ENCODE measurements at places on chromosomes 12 and 14. TPM values are rescaled to one million over a fixed set of nuclear protein-coding genes. Genes with fewer than 3 reads are reported as not detected.

PLEKHD1 gene
- under 0.01 TPM for total RNA-seq

GPR84 gene
- 0.44 TPM for total RNA-seq

KCNJ8 gene
- total RNA-seq = 19.2 TPM

TEX52 gene
- total RNA-seq = not detected

MANSC1 gene
- total RNA-seq = 24.9 TPM

MYO1H gene
- total RNA-seq = under 0.01 TPM

- DNase-seq = no peak
These were observed 13.9 kb upstream of the TNFRSF1A start for GRCh38 chr12:6355491-6356373.

- no peak for DNase-seq
These were observed 18.2 kb upstream of the RD3L start for GRCh38 chr14:103960457-103961055.

- no peak for DNase-seq
These were observed 47.7 kb downstream of the B4GALNT3 start for GRCh38 chr12:507391-507796.

GRCh38 chr12:131609762-131610161, 101.1 kb upstream of the SFSWAP start:
- no peak for DNase-seq

DNA sequence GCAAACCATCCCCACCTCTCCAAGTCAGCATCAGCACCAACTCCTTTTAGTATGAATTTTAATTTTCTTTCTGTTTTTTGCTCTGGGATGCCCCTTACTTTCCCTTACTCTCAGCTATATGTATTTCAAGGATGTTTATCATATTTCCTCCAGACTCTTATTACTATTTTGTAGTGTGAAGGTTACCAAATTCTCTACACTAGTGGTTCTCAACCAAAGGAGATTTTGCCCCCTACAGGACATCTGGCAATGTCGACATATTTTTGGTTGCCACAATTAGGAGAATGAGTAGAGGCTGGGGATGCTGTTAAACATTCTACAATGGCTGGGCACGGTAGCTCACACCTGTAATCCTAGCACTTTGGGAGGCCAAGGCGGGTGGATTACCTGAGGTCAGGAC, 29.1 kb upstream of the SOS2 start:
- no peak for DNase-seq

GRCh38 chr12:34219046-34219770, 196.9 kb downstream of the ALG10 start:
- DNase-seq = no peak

GRCh38 chr12:51622564-51622963, 31.5 kb downstream of the SCN8A start:
- DNase-seq = no peak

DNA sequence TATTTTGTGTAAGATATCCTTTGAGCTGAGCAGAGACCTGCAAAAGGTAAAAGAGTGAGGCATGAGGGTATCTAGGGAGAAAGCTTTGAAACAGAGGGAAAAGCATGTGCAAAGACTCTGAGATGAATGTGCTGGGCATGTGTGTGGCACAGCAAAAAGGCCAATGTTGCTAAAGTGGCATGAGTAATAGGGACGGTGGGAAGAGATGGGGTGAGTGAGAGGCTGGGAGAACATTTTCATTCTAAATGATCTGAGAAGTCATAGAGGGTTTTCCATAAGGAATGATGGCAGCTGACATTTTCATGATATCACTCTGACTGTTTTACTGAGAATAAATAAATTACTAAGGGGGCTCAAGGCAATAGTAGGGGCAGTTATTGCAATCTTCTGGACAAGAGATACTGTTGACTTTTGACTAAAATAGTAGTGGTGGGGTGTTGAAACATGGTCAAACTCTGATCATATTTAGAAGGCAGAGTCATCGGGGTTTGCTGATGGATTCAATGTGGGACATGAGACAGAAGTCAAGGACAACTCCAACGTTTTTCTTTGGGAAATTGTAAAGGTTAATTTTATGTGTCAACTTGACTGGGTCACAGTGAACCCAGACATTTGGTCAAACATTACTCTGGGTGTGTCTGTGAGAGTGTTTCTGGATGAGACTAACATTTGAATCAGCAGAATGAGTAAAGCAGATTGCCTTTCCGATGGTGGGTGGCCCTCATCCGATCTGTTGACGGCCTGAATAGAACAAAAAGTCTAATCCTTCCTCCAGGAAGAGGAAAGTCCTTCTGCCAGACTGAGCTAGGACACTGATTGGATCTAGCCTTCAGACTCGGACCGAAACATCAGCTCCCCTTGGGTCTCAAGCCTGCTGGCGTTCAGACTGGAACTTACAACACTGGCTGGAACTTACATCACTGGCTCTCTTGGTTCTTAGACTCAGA, 193.9 kb upstream of the PLXNC1 start:
- no peak for DNase-seq

DNA sequence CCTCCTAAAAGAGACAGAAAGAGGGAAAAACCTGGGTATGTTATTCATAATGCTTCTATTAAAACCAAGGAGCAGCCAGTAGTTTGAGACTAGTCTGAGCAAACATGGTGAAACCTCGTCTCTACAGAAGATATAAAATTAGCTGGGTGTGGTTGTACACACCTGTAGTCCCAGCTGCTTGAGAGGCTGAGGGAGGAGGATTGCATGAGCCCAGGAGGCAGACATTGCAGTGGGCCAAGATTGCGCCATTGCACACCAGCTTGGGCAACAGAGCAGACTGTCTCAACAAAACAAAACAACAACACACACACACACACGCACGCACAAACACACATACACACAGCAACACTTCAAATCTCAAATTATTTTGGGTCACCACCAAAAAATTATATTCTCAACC, 27.8 kb downstream of the HECTD4 start:
- DNase-seq = no peak

- DNase-seq = no peak
These were observed 5.2 kb downstream of the MUCL1 start for GRCh38 chr12:54859502-54859901.

- DNase-seq = no peak
These were observed 125.4 kb downstream of the CAND1 start for GRCh38 chr12:67394550-67394949.

DNA sequence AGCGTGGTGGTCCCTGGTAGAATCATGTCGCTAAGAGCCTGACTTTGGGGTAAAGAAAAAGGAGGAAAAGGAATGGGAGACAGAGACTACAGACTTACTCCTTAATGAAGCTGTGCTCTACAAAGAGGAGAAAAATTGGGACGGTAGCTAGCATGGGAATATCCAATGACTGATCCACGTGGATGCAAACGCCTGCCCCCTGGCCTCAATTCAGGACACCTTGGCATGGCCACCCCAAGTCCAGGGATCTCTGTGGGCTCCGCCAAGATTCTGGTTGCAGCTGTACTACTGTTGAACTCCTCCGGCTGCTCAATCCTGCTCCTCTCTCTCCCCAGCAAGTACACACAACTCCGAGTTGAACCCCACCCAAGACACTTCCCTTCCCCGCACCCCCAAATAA, 70.5 kb upstream of the DIO3 start:
- no peak for DNase-seq

- no peak for DNase-seq
These were observed 1.1 kb downstream of the INHBE start for GRCh38 chr12:57456145-57456700.

DNA sequence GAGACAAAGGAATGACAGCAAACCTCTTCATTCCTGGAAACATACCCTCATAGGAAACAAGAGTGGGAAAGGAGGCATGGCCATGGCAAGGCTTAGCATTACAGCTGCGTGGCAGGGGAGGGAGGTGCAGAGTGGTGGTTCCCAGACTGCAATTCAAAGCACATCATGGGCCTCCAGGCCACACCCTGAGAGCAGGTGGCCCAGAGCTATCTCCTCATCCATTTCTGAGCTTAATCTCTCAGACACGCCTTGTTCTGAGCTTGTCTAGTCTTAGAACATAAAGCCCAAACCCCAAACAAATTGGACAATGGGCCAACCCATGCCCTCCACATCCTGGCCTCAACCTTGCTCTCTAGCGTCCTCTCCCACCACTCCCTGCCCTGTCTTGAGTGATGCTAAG, 5.9 kb upstream of the KRT3 start:
- DNase-seq = no peak

DNA sequence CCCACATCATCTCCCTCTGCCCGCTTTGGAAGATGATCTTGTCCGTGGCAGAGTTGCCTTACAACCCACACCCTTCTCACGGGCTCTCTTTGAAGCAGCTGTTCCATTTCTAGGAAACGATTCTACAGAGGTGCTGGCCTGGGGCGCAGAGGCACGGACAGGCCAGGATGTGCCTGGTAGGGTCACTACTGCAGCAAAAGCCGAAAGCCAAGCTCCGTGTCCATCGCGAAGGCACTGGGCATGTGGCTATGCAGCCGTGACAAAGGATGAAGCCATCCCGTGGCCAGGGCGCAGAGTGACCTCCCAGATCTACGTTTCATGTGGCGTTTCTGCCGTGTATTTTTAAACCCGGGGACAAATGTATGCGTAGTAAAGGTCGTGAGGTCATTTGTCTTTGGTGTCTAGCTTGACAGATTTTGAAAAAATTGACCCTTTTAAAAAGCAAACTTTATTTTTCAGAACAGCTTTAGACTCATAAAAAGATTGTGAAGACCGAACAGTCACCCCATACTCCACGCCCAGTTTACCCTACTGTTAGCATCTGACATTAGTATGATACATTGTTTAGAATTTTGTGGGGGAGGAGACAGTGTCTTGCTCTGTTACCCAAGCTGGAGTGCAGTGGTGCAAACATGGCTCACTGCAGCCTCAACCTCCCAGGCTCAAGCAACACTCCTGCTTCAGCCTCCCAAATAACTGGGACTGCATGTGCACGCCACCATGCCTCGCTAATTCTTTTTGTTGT, 40.4 kb upstream of the NCOR2 start:
- DNase-seq = no peak

GRCh38 chr12:130031041-130031440, 127.2 kb upstream of the TMEM132D start:
- DNase-seq = no peak

DNA sequence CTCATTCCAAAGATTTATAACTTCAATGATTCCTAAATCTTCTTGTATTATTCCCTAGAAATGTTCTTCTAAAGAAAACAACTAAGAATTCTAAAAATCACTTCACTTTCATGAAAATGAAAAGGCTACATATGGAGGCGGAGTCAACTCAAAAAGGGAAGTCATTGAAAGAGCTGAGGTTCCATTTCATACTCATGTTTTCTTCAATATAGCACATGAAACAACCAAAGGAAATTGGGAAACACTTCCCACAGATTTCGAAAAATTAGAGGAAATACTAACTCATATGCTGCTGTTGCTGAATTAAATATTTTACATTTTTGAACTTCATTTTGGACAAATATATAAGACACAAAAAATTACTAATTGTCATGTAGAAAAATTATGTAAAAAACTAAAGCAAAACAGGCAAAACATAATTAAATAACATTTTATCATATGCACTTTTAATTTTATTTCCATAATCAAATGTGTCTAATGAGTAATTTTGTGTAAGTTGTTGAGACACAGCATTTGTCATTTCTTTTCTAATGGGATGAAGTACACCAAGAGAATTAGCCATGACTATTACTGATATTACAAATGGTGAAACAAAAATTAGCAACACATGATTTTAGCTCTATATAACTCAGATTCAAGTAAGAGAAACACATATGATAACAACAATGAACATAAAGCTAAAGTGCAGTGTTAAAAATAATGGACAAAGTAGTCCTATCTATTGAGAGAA, at the start of gene CD163:
Gene CD163, minus strand, starts transcription at position 92 of the 730 bp plus-strand sequence. Its CDS starts 87 bp downstream, at position 5.
- DNase-seq = no peak

GRCh38 chr12:52648012-52648550, 3.9 kb downstream of the KRT2 start:
- no peak for DNase-seq

DNA sequence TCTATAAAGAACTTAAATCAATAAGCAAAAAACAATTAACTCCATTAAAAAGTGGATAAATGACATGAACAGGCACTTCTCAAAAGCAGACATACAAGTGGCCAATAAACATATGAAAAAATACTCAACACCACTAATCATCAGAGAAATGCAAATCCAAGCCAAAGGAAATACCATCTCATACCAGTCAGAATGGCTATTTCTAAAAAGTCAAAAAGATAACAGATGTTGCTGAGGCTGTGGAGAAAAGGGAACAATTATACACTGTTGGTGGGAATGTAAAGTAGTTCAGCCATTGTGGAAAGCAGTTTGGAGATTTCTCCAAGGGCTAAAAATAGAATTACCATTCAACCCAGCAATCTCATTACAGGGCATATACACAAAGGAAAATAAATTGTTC, 234.5 kb upstream of the PLXNC1 start:
- DNase-seq = no peak

DNA sequence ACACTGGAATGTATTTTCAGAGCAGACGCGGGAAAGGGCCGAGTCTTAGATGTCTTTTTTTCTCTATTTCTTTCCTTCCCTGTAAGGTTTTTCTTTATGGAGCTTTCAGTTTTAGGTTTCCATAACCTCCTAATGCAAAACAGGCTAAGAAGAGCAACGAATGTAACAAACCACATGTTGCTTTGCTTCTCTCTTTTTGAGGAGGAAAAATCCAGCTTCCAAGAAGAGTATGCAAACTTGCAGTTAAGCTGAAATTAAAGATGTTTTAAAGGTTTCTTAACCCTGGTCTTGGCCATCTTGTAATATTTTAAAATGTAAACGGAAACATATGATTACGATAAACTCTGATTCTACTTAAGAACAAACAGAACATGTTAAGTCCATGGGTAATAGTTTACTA, 86.9 kb downstream of the PRICKLE1 start:
- no peak for DNase-seq

DNA sequence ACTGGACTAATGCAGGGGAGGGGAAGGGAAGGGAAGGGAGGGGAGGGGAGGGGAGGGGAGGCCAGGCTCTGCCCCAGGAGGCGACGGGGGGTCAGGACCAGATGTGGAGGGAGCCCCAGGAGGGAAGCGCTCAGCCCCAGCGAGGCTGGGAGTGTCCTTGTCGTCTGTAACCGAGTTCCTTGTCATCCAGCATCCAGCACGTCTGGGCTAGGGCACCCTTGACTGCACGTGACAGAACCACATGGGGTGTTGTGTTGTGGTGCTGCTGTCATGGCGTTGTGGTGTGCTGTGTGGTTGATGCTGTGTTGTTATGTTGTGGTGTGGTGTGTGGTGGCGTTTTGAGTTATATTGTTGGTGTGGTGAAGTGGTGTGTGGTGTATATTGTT, 28.4 kb upstream of the SFSWAP start:
- DNase-seq = no peak

- DNase-seq = peak; percentile 24
These were observed 3.3 kb upstream of the SLC4A8 start for GRCh38 chr12:51421266-51421884.

DNA sequence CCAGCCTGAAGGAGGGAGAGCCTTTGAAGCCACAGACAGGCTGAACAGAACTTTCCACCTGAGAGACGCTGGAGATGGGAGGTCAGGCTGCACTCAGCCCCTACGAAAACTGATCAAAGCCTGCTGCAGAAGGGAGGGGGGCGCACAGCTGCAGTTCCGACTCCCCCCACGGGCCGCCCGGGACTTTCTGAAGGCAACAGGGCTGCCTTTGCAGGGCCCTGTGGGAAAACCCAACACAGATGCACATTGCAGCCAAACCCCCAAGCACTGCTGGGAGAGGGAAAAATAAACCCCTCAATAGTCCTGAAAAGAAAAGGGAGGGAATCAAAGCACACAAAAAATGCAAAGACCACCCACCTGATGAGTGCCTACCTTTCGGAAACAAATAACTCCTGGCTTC, 290.6 kb downstream of the ZFP36L1 start:
- DNase-seq = no peak

- DNase-seq = no peak
These were observed 46.8 kb downstream of the GALNT4 start for GRCh38 chr12:89477633-89478279.
